ENCODE measurements at places on chromosomes 7 and 10.

DNA sequence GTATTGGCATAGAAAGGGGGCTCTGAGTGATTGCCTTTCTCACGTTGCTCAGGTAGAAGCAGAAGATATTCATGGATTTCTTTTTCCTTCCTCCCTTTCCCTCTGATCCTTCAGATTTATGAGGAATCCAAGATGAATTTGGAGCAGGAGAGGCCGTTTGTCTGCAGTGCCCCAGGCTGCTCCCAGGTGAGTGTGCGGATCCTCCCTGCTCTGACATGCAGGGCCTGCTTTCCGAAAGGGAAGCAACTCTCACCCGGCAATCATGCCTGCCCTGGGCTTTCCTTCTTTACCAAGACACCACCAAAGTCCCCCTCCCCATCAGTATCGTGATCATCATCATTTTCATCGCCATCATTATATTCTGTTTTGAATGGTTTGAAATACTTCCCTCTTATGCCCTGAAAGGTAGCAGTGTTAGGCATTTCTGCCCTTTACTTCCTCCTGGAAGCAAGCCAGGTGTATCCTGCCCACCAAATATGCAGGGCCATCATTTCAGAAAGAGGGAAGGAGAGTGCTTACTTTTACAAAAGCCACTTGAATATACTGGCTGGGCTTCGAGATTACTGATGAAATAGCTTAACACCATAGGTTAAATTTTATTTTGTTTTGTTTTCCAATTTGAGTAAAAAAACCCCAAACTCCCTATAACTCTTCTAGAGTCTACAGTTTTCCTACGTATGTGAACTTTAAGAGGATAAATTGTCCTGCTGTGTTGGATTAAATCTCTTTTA lies 75.9 kb downstream of the CREB5 start:
- DNase-seq: no peak

DNA sequence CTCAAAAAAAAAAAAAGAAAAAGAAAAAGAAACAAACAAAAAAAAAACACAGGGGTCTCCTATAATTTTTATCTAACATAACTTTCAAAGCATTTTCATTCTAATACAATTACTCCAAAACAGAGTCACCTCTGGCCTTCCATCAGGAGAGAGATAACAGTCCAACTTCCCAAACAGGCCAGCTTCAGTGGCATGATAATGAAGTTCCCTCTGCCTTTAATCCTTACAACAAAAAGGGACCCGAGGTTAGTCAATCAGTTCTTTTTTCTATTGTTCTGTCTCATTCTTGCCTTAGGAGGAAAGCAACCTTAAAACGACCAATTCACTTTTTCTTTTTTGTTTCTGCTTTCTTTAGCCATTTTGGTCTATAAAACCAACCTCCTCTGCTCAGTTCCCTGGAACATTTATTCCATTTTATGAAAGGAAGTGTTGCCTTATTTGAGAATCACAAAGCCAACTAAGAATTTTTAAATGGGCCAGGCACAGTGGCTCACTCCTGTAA lies 16.5 kb upstream of the FXYD4 start:
- no peak for DNase-seq

GRCh38 chr7:112366886-112367285 lies 83.4 kb upstream of the IFRD1 start:
- no peak for DNase-seq

DNA sequence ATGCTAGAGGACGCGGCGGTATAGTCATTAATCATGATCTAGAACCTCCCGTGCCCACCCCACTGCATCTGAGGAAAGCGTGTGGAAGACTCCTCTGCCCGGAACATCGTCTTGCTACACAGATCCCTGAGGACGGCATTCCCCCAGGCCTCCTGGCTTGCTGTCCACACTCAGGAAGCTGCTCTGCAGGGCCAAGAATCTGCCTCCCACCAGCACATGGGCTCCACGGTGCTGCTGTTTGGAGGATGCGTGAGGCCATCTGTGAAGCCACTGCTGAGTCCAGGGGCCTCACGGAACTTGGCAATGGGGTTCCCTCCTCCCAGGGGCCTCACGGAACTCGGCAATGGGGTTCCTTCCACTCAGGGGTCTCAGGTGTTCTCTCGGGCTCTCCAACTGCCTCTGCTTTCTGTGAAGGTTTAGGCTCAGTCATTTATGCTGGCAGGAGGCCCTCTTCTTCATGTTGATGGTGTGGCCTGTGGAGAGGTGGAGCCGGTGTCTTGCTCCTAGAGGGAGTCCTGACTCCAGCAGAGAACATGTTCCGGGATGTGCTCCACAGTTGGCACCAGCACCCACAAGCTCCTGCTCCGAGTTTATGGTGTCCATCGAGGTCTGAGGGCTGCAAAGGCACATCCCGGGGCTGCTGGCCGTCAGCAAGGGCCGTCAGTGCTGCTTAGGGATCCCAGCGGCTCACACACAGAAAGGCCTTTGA lies 273.3 kb downstream of the DNAJB6 start:
- DNase-seq: no peak

GRCh38 chr10:60351191-60351853 lies 38.4 kb downstream of the ANK3 start:
- DNase-seq: no peak

GRCh38 chr7:28132959-28133870 lies 47.4 kb downstream of the JAZF1 start:
- DNase-seq: no peak

DNA sequence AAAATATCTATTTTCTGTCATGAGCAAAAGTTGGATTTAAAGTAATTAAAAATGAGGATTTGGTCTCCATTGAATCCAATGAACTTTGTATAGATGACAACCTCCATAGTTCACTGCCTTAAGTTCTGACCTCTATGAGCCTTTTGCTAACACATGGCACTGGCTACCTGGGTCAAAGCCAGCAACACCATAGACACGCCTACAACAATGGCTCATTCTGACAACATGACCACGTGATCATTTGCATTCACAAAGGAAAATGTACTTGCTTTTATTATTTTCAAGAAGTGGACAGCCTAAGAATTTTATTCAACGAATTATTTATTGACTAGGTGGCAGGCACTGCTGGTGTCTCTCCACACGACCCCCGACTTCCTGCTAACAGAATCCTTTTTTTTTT lies 90.6 kb downstream of the CARD11 start:
- no peak for DNase-seq

DNA sequence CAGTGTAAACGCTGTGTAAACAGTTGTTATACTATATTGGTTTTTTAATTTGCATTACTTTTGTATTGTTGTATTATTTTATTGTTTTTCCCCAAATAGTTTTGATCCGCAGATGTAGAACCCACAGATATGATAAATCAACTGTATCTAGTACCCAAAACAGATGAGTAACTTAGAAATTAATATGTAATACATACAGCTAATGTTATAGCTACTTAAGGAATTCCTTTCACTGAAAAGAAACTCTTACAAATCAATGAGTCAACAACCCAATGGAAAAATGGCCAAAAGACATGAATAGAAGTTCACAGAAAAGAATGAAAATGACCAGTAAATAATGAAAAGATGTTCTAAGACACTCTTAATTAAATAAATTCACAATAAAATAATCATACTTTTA lies 32.3 kb upstream of the ARL4A start:
- DNase-seq: no peak

DNA sequence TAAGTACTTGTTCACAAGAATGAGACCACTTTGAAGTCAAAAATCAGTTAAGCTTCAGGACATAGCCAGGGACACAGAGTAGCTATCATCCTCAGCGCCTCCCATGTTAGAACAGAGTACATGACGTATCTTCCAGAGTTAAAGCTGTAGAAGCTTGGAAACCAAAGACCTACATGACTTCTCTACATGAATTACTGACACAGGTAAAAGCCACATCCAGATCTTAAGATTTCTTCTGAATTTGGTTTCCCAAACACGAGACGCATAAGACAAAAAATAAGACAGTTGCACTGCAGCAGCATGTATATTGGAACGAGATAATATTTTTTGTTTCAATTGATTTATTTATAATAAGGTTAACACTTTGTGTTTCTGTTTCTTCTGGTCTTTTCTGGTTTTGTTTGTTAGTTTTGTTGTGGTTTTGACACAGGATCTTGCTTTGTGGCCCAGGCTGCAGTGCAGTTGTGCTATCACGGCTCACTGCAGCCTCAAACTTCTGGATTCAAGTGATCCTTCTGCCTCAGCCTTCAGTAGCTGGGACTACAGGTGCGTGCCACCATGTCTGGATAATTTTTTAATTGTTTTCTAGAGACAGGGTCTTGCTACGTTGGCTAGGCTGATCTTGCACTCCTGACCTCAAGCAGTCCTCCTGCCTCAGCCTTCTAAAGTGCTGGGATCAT lies 10.2 kb upstream of the EPC1 start:
- no peak for DNase-seq

Measured in NCI-H2081 (cell line).